AG04449 (cell line): ENCODE measurements at places on chromosomes 2 and 18.

DNA sequence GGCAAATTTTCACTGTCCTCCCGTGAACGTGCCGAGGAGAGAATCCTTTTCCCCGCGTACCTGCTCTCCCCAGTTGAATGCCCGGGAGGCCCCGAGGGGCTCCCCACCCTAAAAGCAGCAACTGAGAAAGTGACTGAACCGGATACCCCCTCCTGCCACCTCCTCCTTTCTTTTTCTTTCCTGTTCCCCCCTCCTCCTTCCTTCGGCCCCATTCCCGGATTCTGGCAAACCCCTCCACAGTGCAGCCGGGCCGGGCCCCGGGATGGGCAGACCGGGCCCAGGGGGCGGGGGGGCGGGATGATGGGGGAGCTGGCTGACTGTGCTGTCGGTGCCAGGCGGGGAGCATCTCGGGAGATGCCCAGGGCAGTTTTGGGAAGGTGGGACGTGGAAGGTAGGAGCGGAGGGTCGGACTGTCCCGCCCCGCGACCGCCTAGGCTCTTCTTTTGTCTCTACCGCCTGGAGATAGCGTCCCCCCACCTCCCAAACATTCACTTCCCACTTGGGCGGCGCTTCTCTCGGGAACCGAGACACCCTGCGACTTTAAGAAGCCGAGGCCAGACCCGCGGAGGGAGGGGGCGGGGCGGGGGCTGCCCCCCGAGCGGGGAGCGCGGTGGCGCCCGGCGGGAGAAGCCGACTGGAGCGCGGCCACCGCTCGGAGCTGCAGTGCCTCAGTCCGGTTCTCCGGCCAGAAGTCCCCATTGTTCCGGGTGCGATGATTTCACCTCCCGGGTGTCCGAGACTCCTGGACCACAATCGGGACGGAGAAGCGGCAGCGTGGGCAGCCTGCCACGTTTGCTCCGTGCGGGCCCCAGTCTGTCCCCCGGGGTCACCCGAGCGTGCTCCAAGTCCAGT lies 8.2 kb downstream of the DLX2 start:
- no peak for DNase-seq

GRCh38 chr2:67666386-67667053 lies 269.4 kb downstream of the ETAA1 start:
- DNase-seq = no peak

- no peak for DNase-seq
These were observed 34.0 kb downstream of the FHOD3 start for GRCh38 chr18:36331521-36331971.

- no peak for DNase-seq
These were observed 60.1 kb upstream of the ZSWIM2 start for GRCh38 chr2:186909095-186909494.

GRCh38 chr18:3458952-3459853 lies 9.2 kb downstream of the TGIF1 start:
- DNase-seq = no peak

- no peak for DNase-seq
These were observed 26.6 kb downstream of the SERTAD2 start for GRCh38 chr2:64626963-64627760.

- no peak for DNase-seq
These were observed 16.7 kb upstream of the STAT1 start for GRCh38 chr2:191030521-191031154.

DNA sequence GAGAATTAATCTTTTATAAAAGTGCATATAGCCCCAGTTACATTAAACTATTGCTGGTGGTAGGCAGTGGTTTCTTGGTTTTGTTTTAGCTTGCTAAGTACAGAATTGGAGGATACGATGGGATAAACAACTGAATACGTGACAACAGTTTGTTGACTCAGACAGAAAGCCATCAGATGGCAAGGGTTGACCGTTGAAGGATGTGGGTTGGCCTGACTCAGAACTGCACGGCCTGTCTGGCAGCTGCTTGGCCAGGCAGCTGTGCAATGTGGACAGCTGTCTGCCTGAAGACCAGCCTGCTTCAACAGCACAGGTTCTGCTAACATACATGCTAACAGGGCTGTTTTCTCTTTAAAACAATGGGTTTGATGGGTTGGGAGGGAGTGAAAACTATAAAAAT lies 46.6 kb downstream of the PRKRA start:
- DNase-seq = no peak

GRCh38 chr2:240814946-240815760 lies 4.9 kb downstream of the KIF1A start:
- no peak for DNase-seq

GRCh38 chr2:217074576-217075255 lies 214.9 kb upstream of the TNP1 start:
- no peak for DNase-seq

DNA sequence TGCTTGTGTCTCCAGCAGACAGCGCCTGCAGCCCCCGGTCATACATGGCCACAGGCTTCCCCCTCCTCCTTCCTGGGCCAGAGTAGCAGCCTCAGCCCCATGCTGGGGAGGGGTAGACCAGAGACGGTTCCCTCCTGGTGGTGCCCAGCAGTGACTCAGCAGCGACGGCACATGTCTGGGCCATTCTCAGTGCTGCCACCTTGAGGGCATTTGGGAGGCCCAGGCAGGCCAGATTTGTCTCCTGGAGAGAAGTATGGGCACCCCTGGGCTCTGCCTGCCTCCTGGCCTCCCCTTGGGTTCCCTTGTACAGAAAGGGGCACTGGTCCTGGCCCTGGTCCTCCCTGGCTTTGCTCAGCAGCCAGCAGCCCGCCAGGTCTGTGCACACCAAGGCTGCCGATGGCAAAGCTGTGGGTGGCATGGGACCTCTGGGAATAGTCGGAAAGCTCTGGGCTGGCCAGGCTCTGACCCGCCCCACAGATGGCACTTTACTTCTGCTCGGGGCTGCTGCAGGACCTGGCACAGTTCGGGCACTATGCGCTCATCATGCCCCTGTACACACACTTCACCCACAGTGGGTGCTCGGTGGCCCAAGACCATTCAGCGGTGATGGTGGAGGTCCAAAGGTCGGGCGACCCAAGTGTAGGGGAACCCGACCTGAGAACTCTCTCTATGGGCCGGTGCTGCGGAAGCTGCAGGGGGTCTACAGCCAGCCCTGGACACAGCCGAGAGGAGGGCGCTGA lies 11.4 kb upstream of the ALPI start:
- no peak for DNase-seq

DNA sequence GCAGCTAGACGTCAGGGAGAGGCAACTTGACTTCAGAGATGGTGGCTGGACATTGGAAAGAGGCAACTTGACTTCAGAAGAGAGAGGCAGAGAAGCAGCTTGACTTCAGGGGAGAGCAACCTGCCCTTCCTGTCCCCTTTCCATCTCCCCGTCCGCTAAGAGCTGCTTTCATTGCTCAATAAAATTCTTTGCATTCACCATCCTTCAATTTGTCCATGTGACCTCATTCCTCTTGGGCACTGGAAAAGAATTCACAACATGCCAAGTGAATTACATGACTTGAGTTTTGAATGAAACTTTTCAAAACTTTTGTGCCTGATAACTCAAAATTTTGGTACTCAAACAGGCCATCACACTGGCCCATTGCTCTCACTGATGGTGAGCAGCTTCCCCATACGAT lies 158.9 kb downstream of the DPP4 start:
- DNase-seq = no peak

DNA sequence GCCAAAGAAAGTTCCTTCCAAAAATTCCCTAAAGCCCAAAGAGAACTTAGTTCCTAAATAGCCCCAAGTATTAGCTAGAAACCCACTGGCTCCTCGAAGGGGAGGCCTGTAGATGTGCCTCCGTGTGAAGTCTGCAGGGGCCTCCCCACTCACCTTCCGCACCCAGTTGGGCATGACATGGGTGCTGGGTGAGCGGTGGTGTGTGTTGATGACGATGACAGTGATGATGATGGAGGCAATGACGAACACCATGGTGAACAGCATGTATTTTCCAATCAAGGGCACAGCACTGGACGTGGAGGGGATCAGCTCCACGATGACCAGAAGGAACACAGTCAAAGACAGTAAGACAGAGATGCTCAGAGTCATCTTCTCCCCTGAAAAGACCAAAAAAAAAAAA lies 14.5 kb downstream of the CHRNA1 start:
- DNase-seq = no peak

DNA sequence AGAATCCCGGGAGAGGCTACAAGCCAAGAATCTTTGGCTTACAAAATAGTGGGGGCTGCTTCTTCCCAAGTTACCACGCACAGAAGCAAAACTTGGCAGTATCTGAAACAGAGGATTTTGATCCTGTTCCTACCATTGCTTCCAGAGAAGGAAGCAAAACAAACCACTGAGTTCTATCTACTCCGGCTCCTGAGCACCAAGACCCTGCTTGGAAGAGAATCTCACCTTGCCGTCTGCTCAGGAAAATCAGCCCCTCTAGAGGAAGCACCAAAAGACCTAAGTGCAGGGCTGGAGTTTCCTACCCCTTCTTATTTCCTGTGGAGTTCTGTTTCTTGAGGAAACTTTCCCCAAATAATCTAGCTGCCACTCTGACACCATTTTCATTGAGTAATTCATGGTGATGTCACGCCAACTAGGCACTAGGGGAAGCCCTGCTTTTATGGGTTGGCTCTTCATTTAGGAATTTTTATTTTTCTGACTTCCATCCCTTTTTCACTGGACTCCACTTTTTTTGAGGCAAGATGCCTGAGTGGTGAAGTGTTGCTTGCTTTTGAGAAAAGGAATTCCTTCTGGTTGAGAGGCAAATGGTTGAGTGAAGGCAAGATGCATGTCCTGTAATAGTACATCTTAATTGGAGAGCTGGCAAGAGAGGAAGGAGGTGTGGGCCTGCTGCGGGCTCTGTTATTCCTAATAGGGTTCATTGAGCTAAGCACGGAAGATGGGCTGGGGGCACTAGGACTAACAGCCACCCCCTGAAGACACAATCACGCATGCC lies 36.8 kb upstream of the EML4 start:
- peak; percentile 94 for DNase-seq
